ENCODE measurements at places on chromosomes 1 and 21.

GRCh38 chr1:15755646-15756040 lies 3.0 kb upstream of the FBLIM1 start:
- peaks cover 19% of the 10 kb centered on the region for H3K4me1 ChIP-seq
- H3K27me3 ChIP-seq: no peaks in the 10 kb centered on the region
- H3K4me3 ChIP-seq: no peak overlapping the region
- no peak overlapping the region for H3K27ac ChIP-seq

GRCh38 chr1:41021526-41022308 lies at the start of gene SLFNL1:
Gene SLFNL1, minus strand, starts transcription at chr1:41021725. Its CDS starts 1,065 bp downstream, at chr1:41020660.
- no peak for DNase-seq
- no peak within 1 kb of the TSS for H3K27ac ChIP-seq
- H3K4me1 ChIP-seq: no peaks in the 10 kb centered on the region
- H3K27me3 ChIP-seq: no peaks in the 10 kb centered on the region
- peaks cover 12% of the 10 kb centered on the region for H3K36me3 ChIP-seq

DNA sequence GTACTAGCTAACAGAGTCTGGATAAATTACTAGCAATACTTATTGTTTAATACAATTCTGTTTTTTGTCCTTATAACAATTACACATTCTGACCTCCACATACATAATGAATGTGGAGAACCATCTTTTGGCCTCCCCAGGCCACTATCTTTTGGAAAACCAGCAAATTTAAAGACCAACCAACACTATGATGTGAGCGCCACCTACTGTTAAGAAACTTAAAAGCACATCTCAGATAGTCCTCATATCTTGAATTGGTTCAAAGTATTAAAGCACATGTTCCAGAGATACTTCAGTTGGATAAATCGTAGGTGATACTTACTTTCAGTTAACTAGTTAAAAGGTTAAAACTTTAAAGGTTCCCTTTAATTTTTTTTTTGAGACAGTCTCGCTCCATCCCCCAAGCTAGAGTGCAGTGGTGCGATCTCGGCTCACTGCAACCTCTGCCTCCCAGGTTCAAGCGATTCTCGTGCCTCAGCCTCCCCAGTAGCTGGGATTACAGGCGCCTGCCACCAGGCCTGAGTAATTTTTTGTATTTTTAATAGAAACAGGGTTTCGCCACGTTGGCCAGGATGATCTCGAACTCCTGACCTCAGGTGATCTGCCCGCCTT lies 29.3 kb upstream of the USP1 start:
- no peak for DNase-seq
- H3K27ac ChIP-seq: no peak overlapping the region
- no peak overlapping the region for H3K4me3 ChIP-seq
- H3K36me3 ChIP-seq: no peaks in the 10 kb centered on the region
- H3K27me3 ChIP-seq: peaks cover 2% of the 10 kb centered on the region

GRCh38 chr1:109927911-109928321 lies 17.3 kb downstream of the CSF1 start:
- peaks cover 32% of the 10 kb centered on the region for H3K4me1 ChIP-seq
- peak overlapping the region; percentile 69 for H3K27ac ChIP-seq
- peaks cover 65% of the 10 kb centered on the region for H3K36me3 ChIP-seq
- H3K27me3 ChIP-seq: no peaks in the 10 kb centered on the region
- no peak for DNase-seq
- H3K4me3 ChIP-seq: no peak overlapping the region

- no peak overlapping the region for H3K4me3 ChIP-seq
- no peaks in the 10 kb centered on the region for H3K36me3 ChIP-seq
- H3K4me1 ChIP-seq: no peaks in the 10 kb centered on the region
- H3K27me3 ChIP-seq: no peaks in the 10 kb centered on the region
- no peak for DNase-seq
- no peak overlapping the region for H3K27ac ChIP-seq
Observed at GRCh38 chr1:50724626-50725286, 235.3 kb downstream of the FAF1 start.

DNA sequence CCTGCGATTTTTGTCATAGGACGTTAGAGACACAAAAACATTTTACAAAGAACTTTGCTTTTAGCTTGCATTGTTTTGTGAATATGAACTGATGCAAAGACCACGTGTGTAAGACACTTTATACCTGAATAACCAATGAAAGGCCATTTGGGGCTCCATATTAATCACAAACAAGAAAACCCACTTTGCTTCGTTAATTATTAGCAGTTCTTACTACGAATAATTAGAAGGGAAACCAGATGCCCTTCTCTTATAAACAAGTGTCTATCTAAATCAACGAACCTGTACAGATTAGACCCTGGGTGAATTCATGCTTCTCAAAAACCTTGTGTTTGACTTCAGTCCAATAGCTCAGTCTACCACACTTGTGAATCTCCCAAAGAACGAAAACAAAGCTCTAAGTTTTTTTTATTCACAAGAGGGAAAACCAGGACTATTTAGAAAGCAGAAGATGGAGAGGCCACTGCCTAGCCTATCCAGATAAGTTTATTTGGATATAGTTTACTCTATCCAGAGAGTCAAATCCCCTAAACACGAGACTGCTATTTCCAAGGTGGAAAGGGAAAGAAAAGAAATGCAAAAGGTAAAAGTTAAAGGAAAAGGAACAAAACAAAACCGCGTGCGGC lies 897 bp downstream of the CYYR1 start:
- no peak for DNase-seq
- peak overlapping the region; percentile 51 for H3K4me3 ChIP-seq
- peaks cover 11% of the 10 kb centered on the region for H3K27me3 ChIP-seq

DNA sequence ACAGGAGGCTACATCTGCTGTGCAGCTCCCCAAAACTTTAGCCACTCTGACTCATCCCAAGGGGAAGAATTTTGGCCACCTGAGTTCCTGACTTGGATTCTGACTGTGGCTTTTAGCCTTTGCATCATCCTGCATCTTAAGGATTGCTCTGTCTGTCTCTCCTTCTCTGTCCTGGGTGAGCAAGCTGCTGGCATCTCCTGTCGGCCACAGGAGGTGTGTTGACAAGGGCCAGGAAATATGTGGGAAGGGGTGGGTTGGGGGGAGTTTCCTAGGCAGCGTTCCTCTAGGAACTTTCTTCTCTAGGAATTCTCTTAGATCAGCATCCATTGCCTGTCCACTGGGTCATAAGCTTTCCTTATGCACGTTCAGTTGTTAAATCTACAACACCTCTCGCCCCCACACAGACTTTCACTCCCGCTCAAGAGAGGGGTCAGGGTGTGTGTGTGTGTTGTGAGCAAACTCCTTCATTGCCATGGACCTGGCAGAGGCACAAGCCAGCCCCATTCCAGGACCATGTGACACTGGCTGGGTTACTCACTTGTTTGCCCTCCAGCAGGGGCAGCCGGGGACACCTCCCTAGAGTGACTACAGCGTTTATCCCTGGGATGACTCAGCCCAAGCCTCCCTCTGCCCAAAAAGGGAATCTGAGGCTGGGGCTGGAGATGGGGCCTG lies 145.0 kb upstream of the DUSP10 start:
- H3K4me1 ChIP-seq: peaks cover 28% of the 10 kb centered on the region
- H3K27ac ChIP-seq: peak overlapping the region; percentile 54
- H3K27me3 ChIP-seq: no peaks in the 10 kb centered on the region
- no peaks in the 10 kb centered on the region for H3K36me3 ChIP-seq
- peak; percentile 84 for DNase-seq
- peak overlapping the region; percentile 41 for H3K4me3 ChIP-seq

All from osteoblast (primary cell).